ENCODE measurements at places on chromosomes 16 and 17.

GRCh38 chr16:73368715-73369114 lies 320.8 kb upstream of the ZFHX3 start:
- DNase-seq = no peak

DNA sequence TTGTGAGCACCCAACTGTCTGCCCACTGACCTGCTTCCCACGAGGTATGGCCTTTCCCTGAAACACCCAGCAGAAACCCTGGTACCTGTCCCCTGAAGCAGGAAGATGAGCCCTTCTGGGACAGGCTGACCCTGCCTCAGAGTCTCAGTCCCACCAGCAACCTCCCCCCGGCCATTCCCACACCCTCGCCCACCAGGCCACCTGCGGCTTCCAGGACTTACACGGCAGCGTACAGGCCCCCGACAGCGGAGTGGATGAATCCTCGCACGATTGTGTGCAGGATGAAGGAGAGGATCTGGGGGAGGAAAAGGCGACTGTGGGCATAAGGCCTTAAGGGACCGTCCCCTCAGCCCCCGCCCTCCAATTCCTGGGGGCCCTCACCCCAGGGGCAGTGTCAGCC lies 15.4 kb upstream of the PITPNA start:
- DNase-seq = no peak

DNA sequence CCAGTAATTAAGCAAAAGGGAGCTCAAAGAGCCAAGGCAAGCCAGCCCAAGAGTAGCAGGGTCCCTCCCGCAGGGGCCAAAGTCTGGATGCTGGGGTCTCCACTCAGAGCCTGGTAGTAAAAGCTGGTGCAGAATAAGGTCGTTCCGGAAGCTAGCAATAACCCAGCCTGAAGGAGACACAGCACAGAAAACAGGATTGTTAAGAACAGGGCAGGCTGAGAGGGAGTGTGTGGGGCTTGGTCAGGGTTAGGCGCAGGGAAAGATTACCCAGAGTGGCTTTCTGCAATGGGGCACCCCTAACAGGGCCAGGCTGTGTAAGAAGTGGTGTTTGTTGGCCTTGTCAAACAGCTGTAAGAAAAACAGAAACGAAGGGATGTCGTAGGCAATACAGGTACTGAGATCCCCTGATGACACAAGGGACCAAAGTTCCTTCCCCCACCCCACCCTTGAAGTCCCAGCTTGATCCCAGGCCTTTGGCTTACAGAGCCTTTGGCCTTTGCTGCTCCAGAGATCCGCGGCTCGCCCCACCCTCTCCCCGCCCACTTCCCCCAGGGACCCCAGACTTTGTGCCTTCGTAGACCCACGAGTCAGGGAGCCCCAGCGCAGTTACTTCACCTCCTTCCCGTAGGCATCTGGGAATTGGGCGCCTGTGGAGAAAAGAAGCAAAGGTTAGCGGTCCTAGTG lies 712 bp downstream of the TMEM256 start:
- no peak for DNase-seq

GRCh38 chr16:21274172-21274726 lies 3.8 kb downstream of the CRYM start:
- no peak for DNase-seq

DNA sequence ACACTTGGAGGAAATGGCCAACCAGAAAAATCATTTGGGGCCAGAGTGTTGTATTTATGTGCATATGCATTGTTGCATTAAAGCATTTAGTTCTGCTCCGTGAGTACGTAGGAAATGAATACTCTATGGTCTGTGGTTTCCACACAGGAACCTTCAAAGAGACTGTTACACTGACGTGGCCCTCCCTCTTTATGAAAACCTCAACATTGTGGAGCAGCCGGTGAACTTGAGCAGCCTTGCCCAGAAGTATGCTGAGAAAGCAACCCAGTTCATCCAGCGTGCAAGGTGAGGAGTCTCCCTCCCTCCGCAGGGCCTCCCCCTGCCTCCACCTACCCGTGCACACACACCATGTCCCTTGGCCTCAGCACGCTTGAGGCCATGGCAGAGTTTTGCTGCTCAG lies 65.2 kb downstream of the ARSG start:
- DNase-seq = peak; percentile 38

GRCh38 chr17:43020030-43020621 lies 2.1 kb downstream of the VAT1 start:
- DNase-seq = no peak

DNA sequence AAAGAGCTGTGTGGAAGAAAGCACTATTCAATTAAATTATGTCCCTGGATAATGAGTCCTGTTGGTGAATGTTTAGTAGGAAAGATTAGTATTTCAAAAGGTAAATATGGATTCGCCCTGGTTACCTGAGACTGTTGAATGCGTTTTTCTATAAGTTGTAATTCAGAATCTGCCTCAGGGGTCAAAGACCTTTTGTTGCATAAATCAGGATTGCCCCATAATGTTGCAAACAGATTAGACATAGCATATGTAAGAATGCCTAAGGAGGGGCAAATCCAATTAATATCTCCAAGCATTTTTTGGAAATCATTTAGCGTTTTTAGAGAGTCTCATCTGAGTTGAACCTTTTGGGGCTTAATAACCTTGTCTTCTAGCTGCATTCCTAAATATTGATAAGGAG lies 70.1 kb upstream of the ARL4D start:
- no peak for DNase-seq

GRCh38 chr16:8866118-8866883 lies 2.5 kb downstream of the CARHSP1 start:
- no peak for DNase-seq

- DNase-seq = no peak
Observed at GRCh38 chr17:79413611-79414010, 197.2 kb downstream of the RBFOX3 start.

DNA sequence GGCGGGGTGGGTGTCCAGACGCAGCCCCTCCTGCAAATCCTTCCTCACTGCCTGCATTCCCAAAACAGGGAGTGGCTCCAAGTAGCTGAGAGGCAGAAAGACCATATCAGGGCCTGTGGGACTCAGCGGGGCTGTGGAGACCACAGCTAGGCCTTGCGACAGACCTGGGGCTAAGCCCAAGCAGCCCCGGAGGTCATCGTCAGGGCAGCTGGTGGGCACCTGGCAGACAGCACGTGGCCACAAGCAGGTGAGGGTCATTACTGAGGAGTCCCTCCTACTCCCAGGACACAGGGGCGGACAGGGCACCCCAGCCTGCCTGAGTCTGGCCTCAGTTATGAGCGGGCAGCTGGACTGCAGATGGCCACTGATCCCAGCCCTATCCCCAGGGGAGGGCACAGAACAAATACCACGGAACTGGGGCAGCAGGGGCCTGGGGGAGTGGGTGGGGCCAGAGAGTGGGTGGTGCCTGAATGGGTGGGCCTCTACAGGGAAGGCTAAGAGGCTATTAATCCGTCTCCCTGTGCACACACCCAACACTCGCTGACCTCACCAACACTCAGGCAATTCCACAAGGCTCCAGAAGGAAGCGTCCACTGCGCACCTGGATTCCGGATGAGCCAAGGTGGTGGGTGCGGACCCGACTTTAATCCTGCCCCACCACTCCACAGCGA lies 8.5 kb downstream of the HS3ST6 start:
- DNase-seq = no peak

DNA sequence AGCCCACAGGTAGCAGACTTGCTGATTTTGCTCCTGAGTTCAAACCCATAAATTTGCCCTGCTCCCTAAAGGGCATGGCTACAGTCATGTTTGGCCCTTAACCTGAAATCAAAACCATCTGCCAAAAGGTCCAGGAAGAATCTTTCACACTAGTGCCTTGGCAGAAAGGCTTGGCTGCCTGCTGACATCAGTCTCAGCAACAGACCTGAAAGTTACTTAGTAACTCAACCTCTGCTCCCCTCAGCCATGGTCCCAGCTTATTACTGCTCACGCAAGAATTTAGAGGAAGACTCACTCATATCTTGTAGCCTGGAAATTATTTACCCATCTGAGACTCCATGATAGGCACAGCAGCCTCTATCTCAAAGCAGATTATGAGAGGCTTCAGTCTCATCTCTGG lies 98.0 kb upstream of the KIF2B start:
- DNase-seq = no peak

- no peak for DNase-seq
Observed at GRCh38 chr17:66720567-66720966, 114.3 kb upstream of the CACNG5 start.

- no peak for DNase-seq
Observed at GRCh38 chr17:41267711-41268110, 2.5 kb downstream of the KRTAP9-6 start.

- no peak for DNase-seq
Observed at GRCh38 chr17:19237389-19238166, 412 bp downstream of the EPN2 start.

GRCh38 chr17:47850692-47851573 lies at the start of gene SP6:
Gene SP6, minus strand, starts transcription at chr17:47851163. Its CDS starts 2,734 bp downstream, at chr17:47848429.
- no peak for DNase-seq

DNA sequence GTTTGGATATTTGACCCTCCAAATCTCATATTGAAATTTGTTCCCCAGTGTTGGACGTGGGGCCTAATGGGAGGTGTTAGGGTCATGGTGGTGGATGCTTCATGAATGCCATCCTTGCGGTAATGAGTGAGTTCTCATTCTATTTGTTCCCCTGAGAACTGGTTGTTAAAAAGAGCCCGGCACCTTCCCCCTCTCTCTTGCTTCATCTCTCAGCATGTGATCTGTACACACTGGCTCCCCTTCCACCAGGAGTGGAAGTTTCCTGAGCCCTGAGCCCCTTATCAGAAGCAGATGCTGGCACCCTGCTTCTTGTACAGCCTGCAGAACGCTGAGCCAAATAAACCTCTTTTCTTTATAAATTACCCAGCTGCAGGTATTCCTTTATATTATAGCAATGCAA lies 25.6 kb downstream of the PIK3R6 start:
- DNase-seq = no peak

GRCh38 chr17:61335845-61336655 lies 63.6 kb upstream of the TBX2 start:
- DNase-seq = no peak

GRCh38 chr16:19974607-19975006 lies 90.0 kb upstream of the GPRC5B start:
- no peak for DNase-seq

GRCh38 chr17:41974031-41974430 lies 7.4 kb downstream of the CNP start:
- no peak for DNase-seq

GRCh38 chr17:63837962-63838600 lies 4.4 kb downstream of the SMARCD2 start:
- DNase-seq = no peak

GRCh38 chr16:31508706-31509195 lies 560 bp upstream of the RUSF1 start:
- no peak for DNase-seq

GRCh38 chr17:82898976-82899514 lies 59.2 kb upstream of the ZNF750 start:
- no peak for DNase-seq

- DNase-seq = peak; percentile 49
Observed at GRCh38 chr16:66335704-66336329, 30.7 kb upstream of the CDH5 start.

- no peak for DNase-seq
Observed at GRCh38 chr16:89505204-89506112, 2.7 kb upstream of the SPG7 start.

DNA sequence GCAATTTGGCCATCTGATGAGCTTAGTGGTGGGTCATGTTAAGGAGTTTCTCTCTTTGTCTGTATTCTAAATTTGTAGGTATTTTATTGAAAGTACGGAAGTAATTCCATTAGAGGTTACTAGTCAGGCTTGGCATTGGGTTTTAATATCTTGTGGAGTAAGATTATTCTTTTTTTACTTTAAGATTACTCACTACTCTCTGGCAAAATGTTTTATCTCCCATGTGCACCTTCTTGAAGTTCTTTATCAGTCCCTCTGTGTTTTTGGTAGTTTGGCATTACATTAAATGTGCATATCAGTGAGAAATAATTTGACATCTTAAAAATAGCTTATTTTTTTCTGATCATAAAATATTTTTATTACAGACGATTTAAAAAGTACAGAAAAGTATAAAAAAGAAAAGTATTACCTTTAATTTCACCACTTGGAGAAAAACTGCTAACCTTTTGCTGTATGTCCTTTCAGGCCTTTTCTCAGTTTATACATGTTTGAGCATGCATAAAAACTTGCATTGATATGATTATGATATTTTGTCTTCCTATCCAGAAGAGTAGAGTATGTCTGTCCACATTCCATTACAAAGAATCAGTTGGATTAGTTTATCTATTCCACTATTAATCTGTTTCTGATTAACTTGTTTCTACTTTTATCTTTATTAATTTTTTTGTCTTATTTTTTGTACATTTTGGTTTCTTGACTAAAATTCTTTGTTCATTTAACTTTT lies 198.3 kb downstream of the SPECC1 start:
- no peak for DNase-seq

- no peak for DNase-seq
Observed at GRCh38 chr16:21646721-21647561, 5.5 kb downstream of the IGSF6 start.

DNA sequence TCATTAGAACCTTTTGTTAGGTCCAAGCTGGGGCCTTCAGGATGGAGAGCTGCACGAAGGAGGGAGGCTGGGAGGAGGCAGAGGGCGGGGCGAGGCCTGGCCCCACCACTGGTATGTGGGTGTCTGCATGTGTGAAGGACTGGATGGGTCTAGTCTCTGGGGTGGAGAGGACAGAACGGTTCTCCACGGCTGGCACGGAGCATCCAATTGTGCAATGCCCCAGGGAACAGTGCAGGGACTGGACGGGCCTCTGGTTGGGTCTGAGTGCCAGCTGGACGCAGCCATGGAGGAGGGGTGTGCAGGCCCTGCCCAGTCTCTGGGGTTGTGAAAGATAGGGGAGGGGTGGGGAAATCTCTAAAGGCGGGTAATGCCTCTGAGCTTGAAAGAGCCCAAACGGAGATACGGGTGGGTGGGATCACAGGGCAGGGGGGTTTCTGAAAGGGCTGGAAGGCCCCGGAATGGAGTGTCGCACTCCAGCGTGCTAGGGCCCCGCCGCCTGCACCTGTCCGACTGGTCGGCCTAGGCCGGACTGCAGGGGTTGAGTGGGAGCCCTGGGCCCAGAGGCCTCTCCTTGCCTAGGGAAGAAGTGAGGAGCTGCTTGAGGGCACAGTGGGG lies 1.6 kb downstream of the PPL start:
- DNase-seq = no peak

DNA sequence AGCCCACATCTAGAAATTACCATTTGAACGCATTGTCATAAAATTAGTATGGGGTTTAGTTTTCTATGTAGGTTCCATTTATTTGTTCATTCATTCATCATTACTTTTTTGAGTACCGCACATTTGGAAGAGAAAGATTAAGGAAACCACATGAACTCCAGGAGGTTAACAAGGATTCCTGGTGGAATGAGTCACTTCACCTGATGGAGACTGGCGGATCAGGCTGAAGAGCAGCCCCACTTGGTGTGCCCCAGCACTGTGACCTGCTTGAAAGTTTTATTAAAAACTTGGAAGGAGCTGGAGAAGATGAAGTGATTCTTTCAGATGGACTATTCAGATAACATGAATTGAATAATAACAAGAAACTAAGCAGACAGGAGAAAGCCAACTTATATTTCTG lies 293.6 kb upstream of the CDH11 start:
- DNase-seq = no peak

GRCh38 chr16:74769586-74770190 lies 4.9 kb downstream of the FA2H start:
- DNase-seq = no peak

All from fibroblast of skin of left quadriceps (primary cell).